Glutamatergic neuron (in vitro differentiated cells): ENCODE measurements at places on chromosomes 4 and X. TPM values are rescaled to one million over a fixed set of nuclear protein-coding genes. Genes with fewer than 3 reads are reported as not detected.

DNA sequence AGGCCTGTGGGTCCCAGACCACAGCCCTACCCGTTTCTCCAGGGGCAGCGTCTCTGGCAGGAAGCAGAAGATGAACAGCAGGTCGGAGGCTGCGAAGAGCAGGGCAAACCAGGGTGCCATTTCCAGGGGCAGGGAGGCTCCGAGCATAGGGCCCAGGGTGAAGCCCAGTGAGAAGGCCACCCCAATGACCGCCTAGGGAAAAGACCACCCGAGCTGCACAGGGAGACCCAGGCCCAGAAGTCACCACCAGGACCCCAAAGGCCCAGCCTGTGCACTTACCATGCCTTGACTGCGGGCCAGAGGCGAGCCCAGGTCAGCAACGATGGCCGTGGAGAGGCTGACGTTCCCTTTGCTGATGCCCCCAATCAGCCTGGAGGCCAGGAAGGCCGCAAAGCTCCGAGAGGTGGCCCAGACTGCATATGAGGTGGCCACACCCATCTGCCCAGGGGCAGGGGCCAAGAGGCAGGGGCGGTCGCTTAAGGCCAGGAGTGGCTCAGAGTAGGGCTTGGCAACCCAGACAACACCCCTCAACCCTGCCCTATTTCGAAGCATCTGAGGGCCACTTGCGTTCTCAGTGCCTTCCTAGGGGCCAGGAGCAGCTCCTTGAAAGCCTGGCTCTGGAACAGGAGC is 30.8 kb downstream of the NOP14 start:
- no peak for DNase-seq

GRCh38 chr4:152659806-152660205 is 20.0 kb downstream of the TMEM154 start:
- DNase-seq, result no peak

Gene CHRDL1
- total RNA-seq, result 38.2 TPM

DNA sequence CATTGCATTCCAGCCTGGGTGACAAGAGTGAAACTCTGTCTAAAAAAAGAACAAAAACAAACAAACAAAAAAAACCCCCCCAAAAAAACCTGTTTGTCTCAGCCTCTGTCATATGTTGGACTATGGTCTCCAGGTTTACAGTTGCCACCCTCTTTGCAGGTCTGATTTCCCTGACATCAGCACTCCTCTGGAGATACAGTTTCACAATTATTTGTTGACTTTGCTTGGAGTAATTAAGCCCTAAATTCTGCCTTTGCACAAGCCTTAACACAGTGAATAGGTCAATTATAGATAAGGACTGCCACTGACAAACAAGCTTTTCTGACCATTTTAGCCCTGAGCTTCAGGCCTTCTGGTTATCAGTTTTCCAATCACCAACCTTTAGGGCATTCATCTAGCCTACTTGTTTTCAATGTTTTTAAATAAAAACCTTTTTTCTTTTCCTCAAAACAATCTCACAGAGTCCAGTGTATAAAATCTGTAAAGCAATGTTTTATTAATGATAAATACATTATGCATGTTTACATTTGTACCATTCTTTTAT is 20.4 kb upstream of the MAPK10 start:
- no peak for DNase-seq
